ENCODE measurements at places on chromosomes 11 and 22. TPM values are rescaled to one million over a fixed set of nuclear protein-coding genes. Genes with fewer than 3 reads are reported as not detected.

The GDPD4 gene
- not detected for total RNA-seq

The PACS1 gene
- total RNA-seq, result 91.6 TPM

The ADM2 gene
- total RNA-seq, result 4.1 TPM

The RAG1 gene
- total RNA-seq, result 0.08 TPM

The EXPH5 gene
- 2.1 TPM for total RNA-seq
